ENCODE measurements at places on chromosomes 7 and 10.
A peak's percentile ranks its signal among the peaks of the same experiment; 100 is the strongest.

GRCh38 chr10:1643908-1644179, 93.5 kb downstream of the ADARB2 start:
- DNase-seq: peak; percentile 77

GRCh38 chr7:50664937-50665336, 99.7 kb upstream of the DDC start:
- DNase-seq: no peak

DNA sequence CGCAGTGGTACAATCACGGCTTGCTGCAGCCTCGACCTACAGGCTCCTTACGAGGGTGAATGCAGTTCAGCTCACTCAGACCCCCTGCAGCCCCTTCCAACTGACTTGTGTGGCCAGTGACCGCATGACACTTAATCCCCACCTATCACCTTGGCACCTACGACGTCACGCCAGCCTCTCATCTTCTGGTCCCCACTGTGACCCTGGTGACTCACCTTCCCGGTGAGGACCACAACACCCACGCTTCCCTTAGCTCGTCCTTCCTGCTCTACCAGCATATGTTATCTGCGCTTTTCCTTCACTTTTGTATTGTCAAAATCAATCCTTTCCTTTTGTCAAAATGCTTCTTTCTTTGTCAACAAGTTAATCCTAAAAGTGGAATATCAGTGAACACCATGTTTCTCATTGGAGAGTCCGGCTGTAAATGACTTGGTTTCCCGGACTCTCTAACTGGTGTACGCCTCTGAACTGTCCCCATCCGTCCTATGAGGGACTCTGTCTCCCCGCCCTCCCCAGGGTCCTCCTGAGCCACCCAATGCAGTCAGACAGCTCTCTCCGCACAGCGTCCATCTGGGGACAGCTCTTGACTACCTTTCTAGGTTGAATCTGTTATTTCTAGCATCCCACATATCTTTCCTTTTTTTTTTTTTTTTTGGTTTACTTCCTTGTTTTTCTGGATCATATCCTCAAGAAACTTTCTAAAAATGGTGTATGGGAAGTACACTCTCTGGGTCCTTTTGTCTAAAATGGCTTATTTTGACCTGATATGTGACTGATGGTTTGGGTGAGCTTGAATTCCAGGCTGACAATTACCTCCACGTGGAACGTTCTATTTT, 37.3 kb downstream of the CFAP46 start:
- no peak for DNase-seq

- no peak for DNase-seq
Observed at GRCh38 chr10:53256623-53257022, 484.0 kb upstream of the MBL2 start.

GRCh38 chr10:82856957-82857613, 982.1 kb downstream of the NRG3 start:
- DNase-seq: no peak

GRCh38 chr7:115840702-115841101, 189.9 kb downstream of the TFEC start:
- no peak for DNase-seq

- no peak for DNase-seq
Observed at GRCh38 chr10:132110713-132111112, 45.0 kb downstream of the JAKMIP3 start.

DNA sequence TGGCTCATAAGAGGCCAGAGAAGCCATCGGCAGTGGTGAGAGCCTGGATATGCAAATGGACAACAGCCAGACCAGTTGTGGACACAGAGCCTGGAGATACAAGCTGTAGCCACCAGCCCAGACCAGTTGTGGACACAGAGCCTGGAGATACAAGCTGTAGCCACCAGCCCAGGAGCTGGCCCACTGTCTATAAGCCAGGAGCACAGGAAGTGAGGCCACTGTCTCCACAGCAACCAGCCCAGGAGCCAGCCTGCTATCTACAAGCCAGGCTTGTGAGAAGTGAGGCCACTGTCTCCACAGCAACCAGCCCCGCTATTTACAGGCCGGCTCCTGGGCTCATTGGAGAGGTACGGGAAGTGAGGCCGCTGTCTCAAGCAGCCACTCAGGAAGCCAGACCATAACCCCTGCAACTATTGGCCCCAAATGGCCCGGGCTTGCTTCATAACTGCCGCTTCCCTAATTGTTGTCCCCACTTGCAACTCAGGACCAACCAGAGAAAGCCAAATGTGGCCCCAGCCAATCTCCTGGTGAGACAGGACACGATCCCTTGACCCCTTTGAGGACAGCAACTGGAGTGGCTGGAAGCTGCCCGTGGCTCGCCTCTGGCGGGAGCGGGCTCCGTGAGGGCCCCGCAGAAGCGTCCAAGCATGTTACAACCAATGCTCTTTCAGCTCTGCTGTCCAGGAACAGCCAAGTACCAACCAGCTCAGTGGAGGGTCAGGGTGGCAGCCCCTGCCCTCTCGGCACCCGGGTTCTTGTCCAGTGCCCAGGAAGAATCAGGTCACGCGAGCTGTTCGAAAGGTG, 44.1 kb upstream of the CNPY1 start:
- no peak for DNase-seq
